Foreskin keratinocyte (primary cell): ENCODE measurements at places on chromosomes 16 and 17. TPM values are rescaled to one million over a fixed set of nuclear protein-coding genes. Genes with fewer than 3 reads are reported as not detected.

AANAT gene
- total RNA-seq = not detected in 2 replicates

ZNF205 gene
- total RNA-seq = 16.7 and 17.2 TPM in 2 replicates

MT1M gene
- 0.24 TPM in 1 of 2 replicates, not detected in the other for total RNA-seq

CMTM2 gene
- not detected in 2 replicates for total RNA-seq

KRTAP9-2 gene
- total RNA-seq = not detected in 2 replicates

SLC25A39 gene
- total RNA-seq = 171 and 183 TPM in 2 replicates

GRN gene
- total RNA-seq = 272 and 283 TPM in 2 replicates

SLFN14 gene
- total RNA-seq = not detected in 2 replicates

FOXO3B gene
- 1.9 and 3.3 TPM in 2 replicates for total RNA-seq
